ENCODE measurements at places on chromosomes 5 and 9. TPM values are rescaled to one million over a fixed set of nuclear protein-coding genes. Genes with fewer than 3 reads are reported as not detected.

Gene SLC34A3
- not detected for total RNA-seq

DNA sequence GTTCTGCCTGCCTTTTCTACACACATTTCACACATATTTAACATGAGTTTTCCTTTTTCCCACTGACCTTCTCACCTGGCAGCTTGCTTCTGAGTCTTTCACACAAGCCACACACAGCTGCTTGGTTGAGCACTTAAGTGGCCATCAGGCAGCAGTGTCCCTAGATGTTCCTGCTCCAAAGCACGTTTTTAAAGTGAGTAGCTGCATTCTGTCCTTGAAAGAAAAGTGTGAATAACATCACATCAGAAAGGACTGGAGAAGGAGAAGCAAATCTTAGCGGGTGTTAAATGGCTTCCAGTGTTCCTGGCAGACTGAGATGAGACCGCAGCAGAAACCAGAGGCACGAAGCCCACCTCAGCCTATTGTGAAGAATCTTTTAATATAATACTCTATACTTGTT lies 209.2 kb upstream of the IRX4 start:
- no peak for DNase-seq

DNA sequence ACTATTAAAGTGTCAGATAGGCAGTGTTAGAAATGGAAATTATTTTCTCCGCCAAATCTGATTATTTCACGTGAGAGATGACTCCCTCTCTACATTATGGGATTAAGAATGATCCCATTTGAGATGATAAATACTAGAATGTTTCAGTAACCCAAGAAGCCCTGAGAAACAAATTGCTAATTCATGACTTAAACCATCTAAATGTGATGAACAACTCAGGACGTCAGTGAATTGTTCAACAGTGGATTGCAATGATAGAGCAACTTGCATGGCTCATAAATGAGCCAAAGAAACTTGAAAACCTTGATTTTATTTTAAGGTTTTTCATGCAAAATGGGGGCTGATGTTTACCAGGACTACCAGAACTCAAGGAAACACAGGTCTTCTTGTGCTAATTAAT lies 350.5 kb upstream of the WWC1 start:
- no peak for DNase-seq

- no peak for DNase-seq
These were observed 262.7 kb downstream of the CHSY3 start for GRCh38 chr5:130166839-130167490.

DNA sequence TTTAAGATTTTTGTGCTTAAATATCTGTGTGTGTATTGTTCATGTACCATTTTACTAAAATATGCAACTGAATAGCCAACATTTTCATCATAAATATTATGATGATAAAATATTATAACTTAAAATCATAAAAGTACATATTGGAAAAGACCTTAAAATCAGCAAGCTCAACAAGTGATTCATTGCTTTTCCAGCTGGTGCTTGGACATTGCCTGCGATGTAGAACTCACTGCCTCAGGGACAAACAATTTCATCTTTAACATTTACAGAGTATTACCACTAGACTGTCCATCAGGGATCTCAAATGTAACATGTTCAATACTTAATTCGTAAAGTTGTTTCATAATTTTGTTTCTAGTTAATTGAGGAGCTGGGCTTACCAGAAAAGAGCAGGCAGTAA lies 17.5 kb upstream of the SMARCA2 start:
- DNase-seq = no peak

Gene TICAM2
- total RNA-seq = 1.6 TPM

- DNase-seq = no peak
These were observed 131.0 kb upstream of the CCNG1 start for GRCh38 chr5:163306421-163306820.

Gene DPM2
- total RNA-seq = 19.6 TPM

Gene SH2D3C
- total RNA-seq = 1.5 TPM

GRCh38 chr5:135150767-135151166 lies 116.7 kb upstream of the PITX1 start:
- DNase-seq = no peak

DNA sequence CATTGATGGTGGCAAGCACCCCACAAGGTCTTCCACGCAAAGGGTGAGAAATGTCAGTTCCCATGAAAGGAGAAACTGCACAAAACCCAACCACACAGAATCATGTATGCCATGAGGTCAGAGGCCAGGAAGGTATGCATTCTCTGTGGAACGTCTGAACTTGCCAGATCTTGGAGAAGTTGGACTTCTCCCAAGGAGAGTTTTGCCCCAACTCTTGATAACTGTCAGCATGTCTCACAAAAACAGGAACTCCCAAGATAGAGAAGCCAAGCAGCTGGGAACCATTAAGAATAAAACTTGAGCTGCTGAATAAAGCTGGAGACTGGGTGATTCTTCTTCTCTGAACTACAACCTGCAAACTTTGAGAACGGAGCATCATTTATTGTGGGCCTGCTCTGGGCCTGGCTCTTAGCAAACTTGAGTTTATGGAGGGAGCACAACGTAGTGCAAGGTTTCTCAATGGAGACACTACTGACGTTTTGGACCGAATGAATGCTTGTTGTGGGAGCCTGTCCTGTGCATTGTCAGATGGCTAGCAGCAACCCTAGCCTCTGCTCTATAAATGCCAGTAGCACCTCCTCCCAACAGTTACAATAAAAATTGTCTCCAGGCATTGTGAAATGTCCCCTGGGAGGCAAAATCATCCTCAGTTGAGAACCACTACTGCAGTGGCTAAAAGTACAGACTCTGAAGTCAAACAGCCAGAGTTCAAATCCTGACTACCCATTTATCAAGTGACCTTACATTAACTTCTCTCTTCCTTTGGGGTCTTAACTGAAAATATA lies 193.5 kb downstream of the ACTL7B start:
- no peak for DNase-seq

DNA sequence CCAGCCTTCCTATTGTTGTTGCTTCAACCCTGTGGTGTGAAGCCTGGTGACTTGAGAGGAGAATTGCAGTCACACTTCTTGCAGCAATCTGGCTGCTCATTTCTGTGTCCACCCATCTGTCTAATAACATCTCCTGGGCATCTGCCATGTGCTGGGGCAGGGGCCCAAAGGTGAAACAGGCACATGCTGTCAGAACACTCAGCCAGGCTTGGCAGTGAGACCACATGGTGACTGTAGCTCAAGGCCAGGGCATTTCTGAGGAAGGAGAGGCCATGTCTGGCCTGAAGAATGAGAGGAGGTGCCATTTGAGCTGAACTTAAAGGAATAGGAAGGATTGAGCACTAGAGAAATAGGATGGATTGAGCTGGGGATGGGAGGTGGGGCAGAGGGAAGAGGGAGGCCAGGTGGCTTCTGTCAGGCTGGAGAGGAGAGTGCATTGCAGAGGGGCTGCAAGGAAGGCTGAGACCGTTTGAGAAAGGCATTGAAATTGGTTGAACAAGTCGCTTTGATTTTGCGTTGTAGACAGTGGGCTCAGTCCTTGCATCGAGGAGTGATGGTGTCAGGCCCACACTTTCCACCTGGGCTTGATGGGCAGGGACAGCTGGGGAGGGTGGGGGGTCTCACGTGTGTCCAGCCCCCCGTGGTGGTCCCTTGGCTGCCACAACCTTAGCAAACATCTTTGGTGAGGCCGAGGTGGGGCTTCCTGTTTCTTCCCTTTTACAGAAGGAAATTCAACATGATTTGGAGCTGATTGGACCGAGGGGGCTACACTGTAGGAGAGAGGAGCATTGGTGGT lies 222.4 kb downstream of the CACNA1B start:
- DNase-seq = no peak

- no peak for DNase-seq
These were observed 57.2 kb downstream of the CDC42SE2 start for GRCh38 chr5:131321066-131321465.

Gene PCDHA8
- total RNA-seq = 0.40 TPM

- DNase-seq = no peak
These were observed 37.3 kb downstream of the ARHGAP26 start for GRCh38 chr5:142807372-142807911.

All from pancreas (tissue), 10 donors.